Fibroblast of skin of right biceps (primary cell): ENCODE measurements at places on chromosomes 11 and 22.
A peak's percentile ranks its signal among the peaks of the same experiment; 100 is the strongest.

- no peak for DNase-seq
These were observed 98.3 kb downstream of the NCAM1 start for GRCh38 chr11:113059548-113059947.

DNA sequence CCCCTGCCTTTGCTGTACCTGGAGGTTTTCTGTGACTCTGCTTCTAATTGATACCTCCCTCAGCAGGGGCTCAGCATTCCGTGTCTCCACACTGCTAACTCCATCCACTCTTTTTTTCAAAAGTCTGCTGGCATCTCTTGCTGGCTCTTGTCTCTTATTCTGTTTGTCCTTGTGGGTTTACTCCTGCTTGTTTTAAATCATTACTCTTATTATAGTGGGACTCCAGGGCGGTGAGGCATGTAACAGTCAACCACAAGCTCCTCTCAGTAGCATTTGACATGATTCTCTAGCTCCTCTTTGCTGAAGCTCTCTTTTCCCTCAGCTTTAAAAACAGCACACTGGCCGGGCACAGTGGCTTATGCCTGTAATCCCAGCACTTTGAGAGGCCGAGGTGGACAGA lies 260.2 kb upstream of the NARS2 start:
- DNase-seq: no peak

- DNase-seq: no peak
These were observed 20.6 kb upstream of the RAPSN start for GRCh38 chr11:47469361-47470179.

DNA sequence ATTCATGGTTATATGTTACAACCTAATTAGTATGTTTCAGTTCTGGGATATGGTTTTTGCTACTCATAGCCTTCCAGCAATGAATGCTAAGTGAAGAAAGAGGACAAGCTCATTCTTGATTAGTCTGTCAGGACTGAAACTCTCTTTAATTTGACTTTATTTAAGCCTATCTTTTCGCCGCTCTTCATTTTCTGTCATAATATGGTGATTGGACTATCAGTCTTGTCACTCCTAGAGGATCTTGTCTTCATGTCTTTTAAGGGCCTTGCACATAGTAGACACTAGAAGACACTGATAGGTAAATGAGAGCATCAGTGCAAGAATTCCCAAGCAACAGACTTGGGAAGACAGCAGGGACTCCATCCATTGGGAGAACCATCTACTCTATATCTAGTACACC lies 18.9 kb upstream of the MTCH2 start:
- DNase-seq: no peak

GRCh38 chr11:3220521-3221407 lies 2.2 kb upstream of the MRGPRG start:
- DNase-seq: no peak

DNA sequence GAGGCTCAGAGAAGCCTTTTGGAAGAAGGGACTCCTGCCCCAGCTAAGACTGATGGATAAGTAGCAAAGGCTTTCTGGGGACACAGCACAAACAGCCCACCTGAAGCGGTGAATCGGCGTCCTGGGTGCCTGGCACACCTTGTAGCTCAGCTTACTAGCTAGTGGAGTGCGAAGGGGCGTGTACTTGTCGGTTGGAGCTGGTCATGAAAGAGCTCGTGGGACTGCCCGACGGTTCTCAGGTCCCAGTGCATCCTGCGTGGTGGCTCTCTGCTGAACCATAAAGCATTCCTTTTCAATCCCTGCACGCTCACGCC lies 690 bp upstream of the UVRAG start:
- no peak for DNase-seq

DNA sequence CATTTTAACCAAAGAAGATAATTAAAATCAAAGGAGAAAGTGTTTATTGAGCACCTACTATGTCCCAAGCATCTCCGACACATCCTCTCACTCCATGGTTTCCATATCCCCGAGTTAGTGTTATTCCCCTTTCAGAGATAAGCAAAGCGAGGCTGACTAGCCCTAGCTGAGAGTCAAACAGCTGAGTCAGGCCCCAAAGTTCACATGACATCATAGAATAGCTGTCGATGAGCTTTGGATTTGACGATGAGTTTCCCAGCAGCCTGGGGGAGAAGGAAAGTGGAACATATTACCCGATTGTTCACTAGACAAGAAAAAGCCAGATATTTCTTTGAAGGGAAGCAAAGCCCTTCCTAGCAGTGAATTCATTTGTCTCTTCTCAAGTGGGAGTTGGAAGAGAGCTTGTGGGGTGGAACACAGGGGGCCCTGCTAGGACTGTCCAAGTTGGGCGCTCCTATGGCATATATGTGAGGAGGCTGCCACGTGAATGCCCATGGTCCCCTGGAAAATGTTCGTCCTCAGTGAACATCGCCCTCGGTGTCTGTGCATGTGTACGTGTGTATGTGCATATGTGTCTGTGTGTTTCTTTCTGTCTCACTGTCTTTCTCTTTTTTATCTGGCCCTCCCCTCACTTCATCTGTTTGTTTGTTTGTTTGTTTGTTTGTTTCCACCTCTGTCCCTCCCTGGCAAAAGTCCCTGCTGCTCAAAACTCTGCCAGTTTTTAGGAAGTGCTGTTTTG lies 493 bp upstream of the CYTH4 start:
- no peak for DNase-seq

- DNase-seq: no peak
These were observed 67.0 kb upstream of the TBCEL start for GRCh38 chr11:120956710-120957495.

DNA sequence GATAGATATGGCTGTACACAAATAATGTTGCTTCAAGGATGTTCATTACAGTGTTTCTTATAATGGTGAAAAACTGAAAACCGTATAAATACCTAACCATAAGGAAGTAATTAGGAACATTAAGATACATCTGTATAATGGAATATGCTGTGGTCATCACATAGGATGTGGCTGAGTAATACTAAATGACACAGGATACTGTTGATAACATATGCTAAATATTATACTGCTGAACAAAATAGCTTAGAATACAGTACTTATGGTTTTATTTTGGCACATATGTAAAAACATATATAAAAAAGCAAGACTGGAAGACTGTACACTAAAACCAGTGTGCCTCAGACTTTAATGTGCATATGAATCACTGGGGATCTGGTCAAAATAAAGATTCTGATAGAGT lies 43.8 kb downstream of the FBXO7 start:
- peak; percentile 67 for DNase-seq

DNA sequence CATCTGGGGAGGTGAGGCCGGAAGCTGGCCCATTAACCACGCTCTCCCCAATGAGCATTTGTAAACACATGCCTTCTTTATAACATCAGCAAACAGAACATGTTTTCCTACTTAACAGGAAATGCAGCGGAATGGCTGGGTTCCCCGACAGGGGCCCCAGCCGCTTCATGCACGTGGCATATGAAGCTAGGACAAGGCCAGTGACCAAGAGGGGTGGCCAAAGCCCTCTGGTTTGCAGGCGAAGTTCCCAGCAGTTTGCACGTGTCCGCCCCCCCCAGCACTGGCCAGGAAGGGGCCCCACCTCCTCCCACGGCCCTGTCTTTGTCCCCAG lies 38.7 kb upstream of the LINC01488 start:
- peak; percentile 60 for DNase-seq

- peak; percentile 55 for DNase-seq
These were observed 114.0 kb downstream of the ABTB2 start for GRCh38 chr11:34243600-34244464.

- DNase-seq: no peak
These were observed 22.7 kb upstream of the MTNR1B start for GRCh38 chr11:92946707-92947106.

DNA sequence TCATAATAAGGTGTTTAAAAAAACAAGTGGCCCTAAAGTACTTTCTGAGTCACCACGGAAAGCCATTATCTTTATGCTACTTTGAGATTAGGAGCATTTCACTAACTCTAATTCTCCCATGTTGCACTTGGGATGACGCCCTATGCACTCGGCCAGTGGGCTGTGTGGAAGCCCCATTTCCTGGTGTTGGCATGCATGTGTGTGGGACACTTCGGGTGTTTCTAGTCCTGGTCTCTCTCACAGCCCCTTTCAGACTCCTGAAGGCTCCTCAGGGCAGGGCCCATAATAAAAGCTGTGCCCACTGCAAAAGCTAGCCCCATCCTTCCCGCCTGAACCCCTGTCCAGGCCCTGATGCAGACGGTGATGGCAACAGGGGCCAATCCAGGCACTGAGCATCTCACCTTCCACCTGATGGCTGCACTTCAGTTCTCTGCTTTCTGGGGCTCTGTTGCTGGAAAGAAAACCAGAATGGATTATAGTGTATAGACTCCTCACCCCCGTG lies 14.9 kb upstream of the FXYD2 start:
- DNase-seq: no peak

DNA sequence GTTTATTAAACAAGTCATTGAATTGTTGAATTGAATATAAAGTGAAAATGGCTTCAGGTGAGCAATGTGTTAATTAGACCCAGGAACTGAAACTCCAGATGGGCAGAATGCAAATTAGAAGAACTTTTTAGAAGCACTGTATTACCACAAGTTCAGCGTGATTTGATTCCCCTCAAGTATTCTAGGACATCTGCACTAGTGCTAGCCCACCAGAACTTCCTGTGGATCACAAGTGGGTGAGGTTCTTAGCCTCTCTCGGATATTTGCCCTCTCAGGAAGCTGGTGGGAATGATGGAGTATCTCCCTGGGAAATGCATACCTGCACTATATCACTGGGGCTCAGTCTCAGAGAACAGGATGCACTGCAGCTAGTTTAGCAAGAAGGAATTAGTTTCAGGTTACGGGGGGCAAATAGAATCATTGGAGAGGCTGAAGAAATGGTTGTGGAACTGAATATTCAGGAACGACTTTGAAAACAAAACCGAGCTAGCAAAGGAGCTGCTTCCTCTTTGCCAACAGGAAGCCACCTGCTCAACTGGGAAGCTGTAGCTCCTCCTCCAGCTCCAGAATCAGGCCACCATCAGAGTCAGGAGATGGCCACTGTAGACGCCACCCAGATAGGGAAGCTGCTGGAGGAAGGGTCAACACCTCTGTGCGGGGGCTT lies 74.3 kb downstream of the DHCR7 start:
- no peak for DNase-seq

GRCh38 chr11:79896258-79896657 lies 455.4 kb upstream of the TENM4 start:
- DNase-seq: peak; percentile 5

DNA sequence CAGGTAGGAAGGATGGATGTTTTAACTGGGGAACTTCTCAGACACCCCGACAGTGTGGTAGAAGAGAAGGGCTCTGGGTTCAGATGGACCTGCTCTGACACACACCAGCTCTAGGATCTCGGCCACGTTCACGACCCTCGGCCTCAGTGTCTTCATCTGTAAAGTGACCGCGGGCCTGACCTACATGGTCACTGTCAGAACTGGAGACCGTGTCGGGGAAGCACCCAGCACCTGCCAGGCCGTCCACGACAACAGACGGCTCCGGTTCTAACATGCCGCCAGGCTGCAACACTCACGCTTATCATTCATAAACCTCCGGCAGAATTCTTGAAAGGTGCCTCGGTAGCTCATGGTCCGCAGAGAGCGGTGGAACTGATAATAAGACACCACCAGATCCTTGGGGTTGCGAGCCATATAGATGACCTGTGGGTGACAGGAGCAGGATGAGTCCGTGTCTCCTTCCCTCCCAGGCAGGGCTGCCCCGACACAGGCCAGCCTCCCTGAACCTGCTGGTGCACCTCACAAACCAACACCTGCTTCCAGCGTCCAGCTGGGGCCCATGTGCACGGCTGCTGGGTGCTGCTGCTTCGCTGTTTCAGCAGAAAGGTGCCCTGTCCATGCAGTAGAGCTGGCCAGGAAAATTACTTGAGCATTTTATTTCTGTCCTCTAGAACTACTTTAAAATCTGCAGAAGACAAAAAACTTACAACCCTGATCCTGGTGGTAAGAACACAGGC lies 23.6 kb downstream of the SULT4A1 start:
- no peak for DNase-seq

- DNase-seq: no peak
These were observed 23.4 kb upstream of the CLNS1A start for GRCh38 chr11:77660947-77661346.

DNA sequence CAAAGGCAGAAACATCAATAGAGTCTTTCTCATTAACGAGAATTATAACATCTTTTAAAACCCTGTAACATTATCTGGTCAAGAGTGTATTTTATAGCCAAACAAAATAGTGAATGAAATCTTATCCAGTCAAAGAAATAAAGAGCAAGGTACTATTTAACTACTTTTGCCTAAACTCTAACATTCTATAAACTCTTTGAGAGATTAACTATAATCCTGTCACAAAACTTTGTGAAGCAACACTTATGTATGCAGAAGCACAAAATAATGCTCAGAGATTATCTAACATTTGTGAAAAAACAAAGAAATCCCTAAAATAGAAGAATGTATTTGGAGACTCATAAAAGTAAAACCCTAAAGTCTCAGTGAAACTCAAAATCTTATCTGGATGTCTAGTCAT lies 124.4 kb upstream of the LUZP2 start:
- DNase-seq: no peak

DNA sequence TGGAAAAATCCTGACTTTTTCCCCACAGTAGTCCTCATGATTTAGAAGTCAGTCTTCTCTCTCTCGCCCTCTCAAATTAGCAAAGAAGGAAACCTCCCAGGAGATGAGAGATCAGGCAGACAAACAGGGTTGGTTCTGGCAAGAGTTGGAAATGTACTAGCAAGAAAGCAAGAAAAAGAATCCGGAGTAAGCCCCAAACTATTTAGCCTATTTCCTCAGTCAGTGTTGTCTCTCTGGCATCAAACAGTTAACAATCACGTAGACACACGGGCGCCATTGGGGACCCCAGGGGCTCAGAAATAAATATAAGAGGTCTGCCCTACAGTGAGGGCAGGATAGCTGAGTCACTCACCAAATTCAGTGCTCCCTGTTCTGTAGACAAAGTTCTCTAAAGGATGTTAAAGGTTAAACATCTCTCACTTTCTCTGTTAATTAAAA lies 4.7 kb downstream of the C11orf52 start:
- DNase-seq: peak; percentile 88

- peak; percentile 33 for DNase-seq
These were observed 442 bp downstream of the COPB1 start for GRCh38 chr11:14499178-14499559.

GRCh38 chr22:50342651-50343540 lies at the start of gene PPP6R2:
PPP6R2 (plus strand) TSS chr22:50343327; CDS start chr22:50393909, 50,582 bp downstream.
- peak; percentile 74 for DNase-seq

DNA sequence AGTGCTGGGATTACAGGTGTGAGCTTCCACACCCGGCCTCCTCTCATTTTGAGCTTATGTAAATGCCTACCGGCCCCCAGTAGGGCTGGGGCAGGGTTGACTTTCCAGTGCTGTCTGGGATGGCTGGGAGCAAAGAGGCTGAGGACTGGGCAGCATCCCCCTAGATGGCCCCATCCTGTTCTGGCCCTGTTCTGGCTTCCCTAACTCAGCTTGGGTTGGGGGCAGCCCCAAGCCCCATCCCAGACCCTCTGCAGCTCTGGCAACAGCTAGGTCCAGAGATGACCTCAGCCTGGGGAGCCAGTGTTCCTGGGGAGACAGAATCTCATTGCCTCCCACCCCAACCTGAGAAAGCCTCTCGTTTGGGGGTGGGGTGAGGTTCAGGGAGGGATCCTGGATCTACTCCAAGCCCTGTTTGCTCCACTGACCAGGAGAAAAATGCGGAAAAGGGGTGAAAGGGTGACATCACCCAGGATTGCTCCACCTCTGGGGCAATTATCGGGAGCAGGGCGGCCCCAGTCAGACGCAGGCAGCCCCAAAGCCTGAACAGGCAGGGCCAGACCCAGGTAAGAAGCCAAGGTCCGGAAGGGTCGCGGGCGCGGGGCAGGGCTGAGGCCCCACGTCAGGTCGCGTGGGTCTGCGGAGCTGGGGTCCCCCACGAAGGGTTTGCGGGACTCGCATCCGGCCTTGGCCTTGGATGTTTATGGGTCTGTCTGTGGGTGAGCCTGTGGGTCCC lies at the start of gene PNPLA2:
PNPLA2 (plus strand) TSS at position 519 of the 733 bp plus-strand sequence. CDS start 805 bp downstream, outside the sequence.
- peak; percentile 59 for DNase-seq
